Amniotic epithelial cell (primary cell): ENCODE measurements at places on chromosomes 1 and 21.

GRCh38 chr1:228242409-228242808 lies 34.6 kb downstream of the OBSCN start:
- no peak for DNase-seq

GRCh38 chr1:62337706-62338631 lies 18.7 kb upstream of the KANK4 start:
- DNase-seq: no peak

GRCh38 chr1:9315411-9316079 lies 22.9 kb downstream of the SPSB1 start:
- DNase-seq: peak; percentile 87

DNA sequence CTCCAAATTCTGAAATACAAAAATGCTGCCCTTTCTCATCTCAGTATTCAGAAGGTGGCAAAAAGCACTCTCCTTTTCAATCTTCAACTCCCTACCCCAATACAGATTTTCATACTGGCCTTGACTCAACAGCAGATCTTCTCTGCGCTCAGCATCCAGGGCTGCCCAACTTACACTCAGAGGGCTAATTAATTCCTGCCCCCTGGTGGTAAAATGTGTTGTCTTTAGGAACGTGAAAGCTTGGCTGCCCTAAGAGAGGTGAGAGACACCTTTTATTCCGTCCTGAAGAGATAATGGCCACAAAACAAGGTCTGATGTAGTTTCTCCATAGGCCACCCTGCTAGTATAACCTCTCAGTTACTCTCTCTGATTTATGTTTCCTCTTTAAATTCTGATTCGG lies 25.0 kb downstream of the KRTAP24-1 start:
- no peak for DNase-seq

DNA sequence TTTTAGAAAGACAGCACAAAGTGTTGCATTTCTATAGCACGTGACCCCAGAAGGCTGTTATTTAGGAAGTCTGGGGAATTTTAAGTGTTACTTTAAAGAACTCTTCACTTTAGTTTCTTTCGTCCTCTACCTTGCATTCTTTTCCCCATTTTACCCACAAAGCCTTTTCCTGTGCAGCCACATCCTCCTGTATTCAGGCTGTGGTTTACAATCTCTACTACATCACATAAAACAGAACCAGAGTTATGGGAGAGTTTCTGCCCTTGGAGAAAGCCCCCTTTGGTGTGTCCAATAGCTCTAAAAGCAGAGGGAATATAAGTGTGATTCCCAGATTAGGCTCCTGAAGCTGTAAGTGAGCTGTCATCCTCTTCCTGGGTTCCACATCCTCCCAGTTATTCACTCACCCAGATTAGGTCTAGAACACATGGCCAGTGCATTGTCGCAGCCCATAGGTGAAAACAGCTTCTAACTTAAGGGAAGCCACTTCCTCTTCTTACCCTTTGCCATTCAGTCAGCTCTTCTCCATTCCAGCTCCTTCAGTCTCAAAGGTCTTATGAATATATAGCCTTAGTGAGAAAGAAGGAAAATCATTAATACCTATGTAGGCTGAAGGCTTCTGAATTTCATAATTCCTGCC lies 171.1 kb downstream of the PIGK start:
- no peak for DNase-seq

GRCh38 chr1:17351598-17352324 lies 20.2 kb upstream of the PADI6 start:
- no peak for DNase-seq

- peak; percentile 91 for DNase-seq
Observed at GRCh38 chr1:16117369-16117768, 38.5 kb downstream of the EPHA2 start.

DNA sequence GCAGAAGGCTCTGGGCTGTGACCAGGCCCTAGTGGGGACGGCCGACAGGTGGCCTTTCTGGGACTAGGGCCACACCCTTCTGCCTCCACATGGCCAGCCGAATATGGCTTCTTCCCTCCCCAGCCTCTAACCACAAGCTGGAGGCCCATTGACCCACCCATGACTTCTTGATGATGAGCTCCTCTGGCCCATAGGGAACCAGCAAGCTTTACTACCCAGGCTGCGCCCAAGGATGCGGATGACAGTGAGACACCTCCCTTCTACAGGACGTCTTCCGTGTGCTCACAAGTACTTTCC lies 41.0 kb downstream of the LDLRAD2 start:
- DNase-seq: no peak

- peak; percentile 92 for DNase-seq
Observed at GRCh38 chr1:6601049-6601922, 1.4 kb downstream of the KLHL21 start.

DNA sequence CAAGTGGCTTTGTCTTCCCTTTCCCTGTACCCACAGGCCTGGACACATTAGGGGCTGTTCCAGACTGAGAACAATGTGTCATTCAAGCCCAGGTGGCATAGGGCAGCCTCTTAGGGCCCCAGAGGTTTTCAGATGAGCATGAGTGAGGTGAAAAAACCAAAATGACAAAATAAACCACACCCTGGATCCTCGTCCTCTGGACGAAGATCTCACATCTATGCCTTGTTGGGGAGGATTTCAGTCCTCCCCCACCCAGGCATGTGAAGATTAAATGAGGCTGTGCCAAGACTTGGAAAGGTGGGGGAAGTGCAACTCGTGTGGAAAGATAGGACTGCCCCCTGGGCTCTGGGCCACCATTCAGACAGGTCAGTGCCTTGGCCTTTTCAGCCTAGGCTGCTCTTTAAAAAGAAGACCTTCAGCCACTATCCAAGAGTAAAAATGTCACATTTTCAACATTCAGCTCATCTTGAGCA lies 32.8 kb upstream of the IL19 start:
- DNase-seq: no peak

DNA sequence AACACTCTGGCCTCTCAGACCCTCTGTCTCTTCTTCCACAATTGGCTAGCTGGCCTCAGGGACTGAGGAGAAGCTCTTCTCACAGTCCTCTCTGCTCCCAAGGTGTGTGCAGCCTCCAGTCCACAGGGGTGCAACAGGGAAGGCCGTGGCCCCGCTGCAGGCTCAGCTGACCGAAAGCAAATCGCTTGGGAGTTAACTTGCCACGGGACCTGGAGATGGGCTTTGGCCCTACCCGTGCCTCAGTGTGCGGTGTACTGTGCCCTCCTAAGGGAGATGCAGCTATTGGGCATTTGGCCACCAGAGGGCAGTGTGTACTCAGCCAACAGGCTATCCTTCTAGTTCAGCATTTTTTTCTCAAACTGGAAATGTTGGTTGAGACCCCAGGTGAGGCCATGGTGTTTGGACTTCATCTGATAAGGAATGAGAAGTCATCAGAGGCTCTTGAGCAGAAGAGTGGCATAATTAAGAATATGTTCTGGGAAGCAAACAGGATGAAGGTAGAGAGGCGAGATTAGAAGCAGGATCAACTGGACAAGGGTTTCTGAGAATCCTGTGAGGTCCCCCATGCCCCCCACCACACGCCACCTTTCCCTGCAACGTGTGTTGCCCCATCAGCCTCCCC lies 42.5 kb upstream of the TMEM125 start:
- peak; percentile 52 for DNase-seq

DNA sequence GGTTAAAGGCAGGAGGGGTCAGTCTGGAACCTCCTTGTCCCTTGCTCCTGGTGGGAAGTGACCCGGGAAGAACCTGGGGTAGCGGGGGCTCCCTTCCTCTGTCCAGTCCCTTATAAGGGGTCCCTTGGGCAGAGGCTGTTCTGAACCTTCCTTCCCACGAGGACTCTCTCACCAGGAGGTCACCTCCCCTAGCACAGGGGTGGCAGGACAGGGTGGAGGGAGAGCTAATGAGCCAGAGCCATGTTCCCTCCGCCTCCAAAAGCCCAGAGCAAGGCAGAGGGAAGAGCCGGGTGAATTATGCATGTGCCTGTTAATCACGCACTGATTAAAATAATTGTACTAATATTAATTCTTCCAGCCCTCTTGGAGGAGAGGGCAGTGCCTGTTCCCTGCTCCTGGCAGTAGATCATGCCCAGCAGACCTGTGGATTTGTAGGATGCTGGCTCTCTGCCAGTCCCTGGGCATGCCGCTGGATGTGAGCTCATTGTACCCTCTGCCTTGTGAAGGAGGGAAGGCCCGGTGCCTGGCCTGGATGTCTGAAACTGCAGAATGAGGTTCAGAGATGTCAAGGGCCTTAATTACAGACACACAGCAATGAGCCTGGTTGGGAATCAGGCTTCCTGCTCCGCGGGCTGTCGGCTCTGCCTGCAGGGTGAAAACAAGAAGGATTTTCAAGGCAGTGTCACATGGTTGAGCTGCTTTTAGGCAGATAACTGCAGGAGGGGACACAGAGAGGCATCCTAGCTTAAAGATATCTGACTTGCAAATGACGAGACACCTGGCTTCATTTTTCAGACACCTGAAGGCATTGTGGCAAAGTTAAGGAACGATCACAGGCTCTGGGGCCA lies 68.2 kb downstream of the IGSF21 start:
- no peak for DNase-seq

DNA sequence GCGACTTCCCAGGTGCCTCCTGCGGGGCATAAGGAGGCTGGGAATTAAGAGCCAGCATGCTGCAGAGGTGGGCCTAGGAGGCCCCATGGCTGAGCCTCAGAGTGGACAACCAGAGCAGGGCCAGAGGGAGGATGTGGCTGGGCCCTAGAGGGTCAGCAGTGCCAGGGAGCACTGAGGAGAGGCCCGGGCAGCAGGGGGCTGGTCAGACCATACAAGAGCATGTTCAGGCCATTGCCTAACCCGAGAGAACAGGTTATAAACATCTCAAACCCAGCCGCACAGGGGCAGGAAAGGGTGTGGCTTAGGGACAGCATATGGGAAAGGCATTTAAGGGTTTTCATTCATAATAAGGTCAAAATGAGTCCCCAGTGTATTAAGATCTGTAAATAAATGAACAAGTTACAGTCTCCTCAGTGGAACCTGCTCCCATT lies 51.1 kb downstream of the IER5 start:
- DNase-seq: peak; percentile 46

- no peak for DNase-seq
Observed at GRCh38 chr1:107950464-107950863, 14.5 kb downstream of the VAV3 start.

GRCh38 chr1:24545662-24546061 lies 10.2 kb upstream of the NCMAP start:
- DNase-seq: no peak
